ENCODE measurements at places on chromosomes 13 and 19.

DNA sequence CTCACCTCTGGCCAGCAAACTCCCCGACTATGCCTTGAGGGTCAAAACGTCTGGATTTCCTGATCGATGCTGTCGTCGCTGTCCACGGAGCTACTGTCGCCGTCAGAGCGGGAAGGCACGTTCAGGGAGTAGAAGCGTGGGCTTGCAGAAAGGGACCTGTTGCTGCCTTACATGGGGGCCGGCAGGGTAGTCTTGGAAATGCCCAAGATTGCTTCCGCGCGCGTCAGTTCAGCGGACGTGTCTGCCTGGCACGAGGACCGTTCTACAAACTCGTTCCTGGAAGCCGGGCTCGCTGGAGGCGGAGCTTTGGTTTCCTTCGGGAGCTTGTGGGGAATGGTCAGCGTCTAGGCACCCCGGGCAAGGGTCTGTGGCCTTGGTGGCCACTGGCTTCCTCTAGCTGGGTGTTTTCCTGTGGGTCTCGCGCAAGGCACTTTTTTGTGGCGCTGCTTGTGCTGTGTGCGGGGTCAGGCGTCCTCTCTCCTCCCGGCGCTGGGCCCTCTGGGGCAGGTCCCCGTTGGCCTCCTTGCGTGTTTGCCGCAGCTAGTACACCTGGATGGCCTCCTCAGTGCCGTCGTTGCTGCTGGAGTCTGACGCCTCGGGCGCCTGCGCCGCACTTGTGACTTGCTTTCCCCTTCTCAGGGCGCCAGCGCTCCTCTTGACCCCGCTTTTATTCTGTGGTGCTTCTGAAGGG lies 15.4 kb downstream of the RB1 start:
- DNase-seq, result no peak

DNA sequence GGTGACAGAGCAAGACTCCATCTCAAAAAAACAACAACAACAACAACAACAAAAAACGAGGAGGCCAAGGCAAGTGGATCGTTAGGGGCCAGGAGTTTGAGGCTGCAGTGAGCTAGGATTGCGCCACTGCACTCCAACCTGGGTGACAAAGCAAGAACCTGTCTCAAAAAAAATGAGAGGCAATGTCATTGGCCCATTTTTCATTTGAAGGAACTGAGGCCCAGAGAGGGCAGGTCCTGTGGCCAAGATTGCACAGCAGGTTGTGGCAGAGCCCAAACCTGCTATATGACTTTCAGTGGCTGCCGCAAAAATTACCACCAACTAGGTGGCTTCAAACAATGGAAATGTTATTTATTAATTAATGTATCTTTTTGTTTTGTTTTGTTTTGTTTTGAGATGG lies 5.5 kb downstream of the PIK3R2 start:
- DNase-seq, result no peak

DNA sequence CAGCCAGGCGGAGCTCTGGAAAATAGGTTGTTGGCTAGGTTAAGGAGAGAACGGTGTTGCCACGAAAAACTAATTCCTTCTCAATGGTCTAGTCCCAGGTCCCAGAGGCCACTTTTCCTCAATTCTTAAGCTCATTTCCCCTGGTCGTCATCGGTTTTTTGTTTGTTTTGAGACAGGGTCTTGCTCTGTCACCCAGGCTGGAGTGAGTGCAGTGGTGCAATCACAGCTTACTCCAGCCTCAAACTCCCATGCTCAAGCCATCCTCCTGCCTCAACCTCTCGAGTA lies 1.2 kb downstream of the SF3A2 start:
- no peak for DNase-seq

GRCh38 chr19:41925208-41926003 lies 2.8 kb downstream of the ERFL start:
- DNase-seq, result peak; percentile 64

- DNase-seq, result no peak
Measured at GRCh38 chr19:4951656-4952055, 17.3 kb upstream of the KDM4B start.

- no peak for DNase-seq
Measured at GRCh38 chr19:28018499-28018898, 1194.5 kb downstream of the UQCRFS1 start.
